ENCODE measurements at places on chromosomes 2 and 18.

- DNase-seq = no peak
Observed at GRCh38 chr18:27185897-27186296, 789 bp upstream of the CHST9 start.

- no peak for DNase-seq
Observed at GRCh38 chr2:191122638-191123294, 28.0 kb downstream of the STAT4 start.

DNA sequence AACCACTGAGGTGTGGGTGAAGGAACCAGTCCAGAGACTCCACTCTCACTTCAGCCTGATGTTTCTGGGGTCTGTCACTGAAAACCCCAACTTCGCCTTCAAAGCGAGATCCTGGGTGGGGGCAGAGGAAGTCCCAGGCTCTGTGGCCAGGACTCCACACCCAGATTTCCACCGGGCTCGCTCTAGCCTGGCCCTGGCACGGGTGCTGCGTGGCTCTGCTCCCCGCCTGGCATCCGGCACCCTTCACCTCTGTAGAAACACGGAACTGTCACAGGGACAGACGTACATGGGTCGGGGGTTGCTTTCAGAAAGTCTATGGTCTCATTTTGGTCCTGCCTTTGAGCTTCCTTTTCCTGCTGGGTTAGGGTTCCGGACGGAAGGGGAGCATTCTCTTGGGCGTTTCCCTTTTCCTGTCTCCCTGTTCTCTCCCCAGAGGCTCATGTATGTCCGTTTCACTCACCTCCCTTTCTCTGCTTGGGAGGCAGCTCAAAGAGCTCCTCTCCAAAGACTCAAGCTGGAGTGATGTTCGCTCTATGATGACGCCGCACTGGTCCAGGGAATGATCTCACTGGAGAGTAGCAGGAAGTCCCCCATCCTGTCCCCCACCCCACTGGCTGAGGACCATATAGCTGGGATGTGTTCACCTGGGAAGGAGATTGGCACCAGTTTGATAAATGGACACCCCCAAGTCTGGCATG is 41.5 kb downstream of the ODC1 start:
- no peak for DNase-seq

GRCh38 chr2:14602309-14602708 is 30.2 kb upstream of the LRATD1 start:
- no peak for DNase-seq

DNA sequence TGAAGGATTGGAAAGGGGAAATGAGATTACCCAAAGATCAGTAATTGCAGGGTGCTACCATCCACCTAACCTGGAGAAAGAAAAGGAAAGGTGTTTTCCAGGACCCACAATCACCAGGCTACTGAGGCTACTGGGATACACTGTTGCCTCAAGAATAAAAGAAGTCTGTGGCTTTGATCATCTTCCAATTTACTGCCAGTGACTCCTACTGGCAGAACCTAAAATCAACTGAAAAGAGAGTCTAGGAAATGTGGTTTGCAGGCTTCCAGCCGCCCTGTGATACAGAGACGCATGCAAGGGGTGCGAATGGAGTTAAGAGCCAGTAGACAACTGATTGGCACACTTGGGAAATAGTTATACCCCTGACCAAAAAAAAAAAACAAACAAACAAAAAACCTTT is 16.6 kb upstream of the TTL start:
- DNase-seq = no peak

DNA sequence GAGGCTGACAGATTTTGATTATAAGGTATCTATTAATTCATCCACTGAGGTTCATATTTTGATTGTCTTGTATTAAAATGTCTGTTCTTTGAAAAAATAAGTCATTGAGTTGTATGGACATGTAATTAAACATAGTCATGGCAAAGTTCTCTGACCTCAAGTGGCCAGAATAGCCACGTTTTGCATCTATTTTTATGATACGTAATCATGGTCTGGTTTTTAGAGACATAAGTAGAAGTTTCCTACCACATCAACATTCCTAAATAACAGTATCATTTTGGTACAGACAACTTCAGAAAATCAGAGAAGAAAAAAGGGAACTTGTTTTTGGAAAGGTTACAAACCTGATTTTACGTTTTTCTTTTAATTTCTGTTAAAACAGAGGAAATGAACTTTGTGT is 47.6 kb downstream of the COL5A2 start:
- DNase-seq = no peak

- DNase-seq = no peak
Observed at GRCh38 chr18:8766559-8767293, 61.4 kb downstream of the MTCL1 start.

DNA sequence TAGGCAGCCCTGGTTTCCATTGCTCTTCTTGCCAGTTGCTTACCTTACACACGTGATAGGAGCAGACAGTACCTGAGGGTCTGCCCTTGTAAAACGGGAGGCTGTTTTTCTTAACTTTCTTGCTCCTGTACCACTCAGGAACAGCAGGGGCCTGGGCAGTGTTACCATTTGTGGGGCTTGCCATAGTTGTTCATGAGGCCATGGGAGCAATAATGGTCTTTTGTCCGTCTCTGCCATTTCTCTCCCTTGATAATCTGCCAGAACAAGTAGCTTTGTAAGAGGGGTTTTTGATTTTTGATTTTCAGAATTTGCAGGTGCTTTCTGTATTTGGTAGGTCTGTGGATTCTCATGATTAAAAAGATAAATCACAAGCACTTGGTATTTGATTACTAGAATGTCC is 259.0 kb downstream of the PHLPP1 start:
- no peak for DNase-seq
